ENCODE measurements at places on chromosomes 5 and 9.

GRCh38 chr9:107273634-107274033, 9.4 kb upstream of the RAD23B start:
- no peak for DNase-seq

DNA sequence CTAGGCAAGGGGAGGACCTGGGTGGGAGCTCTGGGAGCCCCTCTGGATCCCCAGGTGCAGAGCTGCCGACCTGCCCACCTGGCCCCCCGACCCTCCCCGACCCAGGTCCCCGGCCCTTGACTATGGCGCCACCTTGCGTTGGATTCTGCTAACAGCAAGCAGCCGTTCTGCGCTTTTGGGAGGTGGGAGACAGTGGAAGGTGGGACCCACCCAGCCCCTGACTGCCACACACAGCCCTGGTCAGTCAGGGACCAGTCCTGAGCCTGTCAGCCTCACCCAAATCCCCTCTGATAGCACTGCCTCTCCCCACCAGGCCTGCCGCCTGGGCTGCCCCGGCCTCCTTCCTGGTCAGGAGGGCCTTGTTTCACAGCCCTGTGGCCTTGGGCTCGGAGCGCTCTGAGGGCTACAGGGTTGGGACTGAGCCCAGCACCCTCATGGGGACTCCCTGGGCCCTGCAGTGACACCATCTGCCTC, 77.9 kb downstream of the HMCN2 start:
- DNase-seq, result no peak

DNA sequence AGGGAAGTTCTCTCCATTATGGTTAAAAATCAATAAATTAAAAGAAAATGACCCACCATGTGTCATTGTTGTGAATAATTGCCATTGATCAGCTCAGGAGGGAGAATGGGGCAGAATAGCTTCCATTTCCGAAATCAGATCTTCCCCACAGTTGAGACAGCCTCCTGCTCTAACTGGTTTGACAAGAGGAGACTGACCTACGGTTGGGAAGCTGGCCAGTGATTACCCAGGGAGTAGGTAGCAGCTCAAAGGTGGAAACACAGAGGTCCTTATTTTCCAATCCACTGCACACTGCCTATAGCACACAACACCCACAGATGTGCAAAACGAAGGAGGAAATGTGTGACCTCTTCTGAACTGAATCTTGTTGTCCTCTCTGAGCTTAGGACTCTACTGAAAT, 69.0 kb upstream of the DAPK1 start:
- DNase-seq, result no peak

GRCh38 chr5:142246258-142246657, 78.6 kb downstream of the SPRY4 start:
- no peak for DNase-seq

DNA sequence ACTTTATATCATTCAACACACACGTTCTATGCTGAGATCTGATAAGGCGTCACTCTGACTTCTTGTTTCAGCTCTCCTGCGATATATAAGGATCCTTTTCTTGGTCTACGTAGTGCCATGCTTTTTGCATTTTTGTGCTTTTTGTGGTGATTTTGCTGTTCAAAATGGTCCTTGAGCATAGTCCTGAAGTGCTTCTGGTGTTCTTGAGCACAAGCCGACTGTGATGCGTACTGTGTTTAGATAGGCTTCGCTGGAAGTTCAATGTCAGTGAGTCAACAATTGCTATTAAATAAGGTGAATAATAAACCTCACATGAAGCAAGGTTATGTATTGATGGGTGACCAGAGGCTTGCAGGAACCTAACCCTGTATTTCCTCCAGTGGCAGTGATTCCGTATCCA, 46.8 kb downstream of the ACO1 start:
- no peak for DNase-seq

DNA sequence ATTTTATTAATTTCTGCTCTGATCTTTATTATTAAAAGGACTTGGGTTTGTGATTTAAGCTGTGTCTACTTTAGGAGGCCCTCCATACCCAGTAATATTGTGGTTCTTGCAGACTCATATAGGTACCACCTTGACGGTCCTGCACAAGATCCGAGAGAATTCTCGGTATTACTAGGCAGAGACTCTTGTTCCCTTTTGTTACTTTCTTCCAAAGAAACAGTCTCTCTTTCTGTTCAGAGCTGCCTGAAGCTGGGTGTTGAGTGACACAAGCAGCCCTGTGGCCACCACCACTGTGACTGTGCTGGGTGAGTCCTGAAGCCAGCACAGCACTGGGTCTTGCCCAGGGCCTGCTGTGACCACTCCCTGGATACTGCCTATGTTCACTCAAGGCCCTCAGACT, 666.6 kb downstream of the SEMA5A start:
- no peak for DNase-seq

DNA sequence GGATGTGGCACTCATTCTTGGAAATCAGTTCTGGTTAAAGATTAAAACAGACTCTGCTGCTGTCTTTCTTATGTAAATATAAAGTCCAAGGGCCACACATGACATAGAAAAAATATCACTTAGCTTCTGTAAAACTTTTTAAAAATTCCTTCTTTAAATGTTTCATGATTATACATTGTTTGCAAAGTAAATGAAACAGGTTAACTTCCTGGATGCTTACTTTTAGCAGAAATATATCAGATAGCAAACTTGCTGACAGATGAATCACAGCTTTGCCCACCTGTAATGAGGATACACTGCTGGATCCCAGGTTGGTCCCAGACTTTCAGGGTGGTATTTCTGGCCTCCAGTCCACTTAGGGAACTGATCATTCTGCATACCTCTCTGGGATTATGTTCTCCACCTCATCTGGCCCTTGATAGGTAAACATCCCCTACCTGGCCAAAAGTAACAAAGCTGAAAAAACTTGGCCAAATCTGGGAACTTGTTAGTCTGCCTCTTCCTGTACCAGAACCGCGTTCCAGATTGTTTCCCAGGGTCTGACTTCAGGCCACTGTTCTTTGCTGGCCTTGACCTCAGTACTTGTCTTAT, 340.5 kb downstream of the ADGRV1 start:
- no peak for DNase-seq
